ENCODE measurements at places on chromosomes 4 and X. TPM values are rescaled to one million over a fixed set of nuclear protein-coding genes. Genes with fewer than 3 reads are reported as not detected.

GRCh38 chrX:18885328-18886004 is 98.4 kb downstream of the PHKA2 start:
- no peak for DNase-seq

The ERAS gene
- not detected for total RNA-seq

GRCh38 chrX:141945426-141945825 is 41.7 kb downstream of the MAGEC1 start:
- no peak for DNase-seq

- no peak for DNase-seq
Measured at GRCh38 chrX:2301901-2302300, 198.9 kb downstream of the DHRSX start.

The EXOC1L gene
- not detected for total RNA-seq

DNA sequence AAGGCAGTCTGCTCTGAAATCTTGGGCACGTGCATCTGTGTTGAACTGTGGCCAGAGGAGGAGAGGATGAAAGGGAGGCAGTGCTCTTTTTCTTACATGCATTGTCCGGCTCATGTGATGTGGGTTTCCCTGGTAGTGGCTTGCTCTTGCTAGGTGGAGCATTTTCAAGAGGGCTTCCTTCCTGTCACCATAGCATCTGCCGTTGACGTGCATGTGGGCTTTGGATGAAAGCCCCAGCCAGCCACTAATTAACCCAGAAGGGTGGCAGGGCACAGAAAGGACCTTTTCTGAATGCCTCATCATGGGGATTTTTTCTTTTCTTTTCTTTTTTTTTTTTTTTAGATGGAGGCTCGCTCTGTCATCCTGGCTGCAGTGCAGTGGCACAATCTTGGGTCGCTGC is 121.3 kb downstream of the GPR143 start:
- no peak for DNase-seq

The CHRDL1 gene
- 3.6 TPM for total RNA-seq

The GASK1B gene
- total RNA-seq = 4.4 TPM

GRCh38 chr4:68129793-68130192 is at the start of gene TMPRSS11F:
TSS of gene TMPRSS11F (minus strand) at chr4:68129869. CDS start at chr4:68129820, 49 bp downstream.
- no peak for DNase-seq

DNA sequence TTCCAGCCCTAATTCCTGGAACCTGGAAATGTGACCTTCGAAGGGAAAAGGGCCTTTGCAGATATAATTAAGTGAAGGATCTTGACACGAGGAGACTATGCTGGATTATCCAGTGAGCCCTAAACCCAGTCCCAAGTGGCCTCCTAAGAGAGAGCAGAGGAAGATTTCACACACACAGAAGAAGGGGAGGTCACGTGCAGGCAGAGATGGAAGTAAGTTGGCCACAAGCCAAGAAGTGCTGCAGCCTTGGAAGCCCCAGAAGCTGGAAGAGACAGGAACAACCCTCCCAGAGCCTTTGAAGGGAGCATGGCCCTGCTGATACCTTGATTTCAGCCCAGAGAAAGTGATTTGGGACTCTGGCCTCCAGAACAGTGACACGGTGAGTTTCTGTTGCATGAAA is 51.9 kb downstream of the EVC2 start:
- no peak for DNase-seq

GRCh38 chrX:150692831-150693724 is at the start of gene MTMR1:
TSS of gene MTMR1 (plus strand) at chrX:150693396. CDS start at chrX:150693531, 135 bp downstream.
- DNase-seq = peak; percentile 60

DNA sequence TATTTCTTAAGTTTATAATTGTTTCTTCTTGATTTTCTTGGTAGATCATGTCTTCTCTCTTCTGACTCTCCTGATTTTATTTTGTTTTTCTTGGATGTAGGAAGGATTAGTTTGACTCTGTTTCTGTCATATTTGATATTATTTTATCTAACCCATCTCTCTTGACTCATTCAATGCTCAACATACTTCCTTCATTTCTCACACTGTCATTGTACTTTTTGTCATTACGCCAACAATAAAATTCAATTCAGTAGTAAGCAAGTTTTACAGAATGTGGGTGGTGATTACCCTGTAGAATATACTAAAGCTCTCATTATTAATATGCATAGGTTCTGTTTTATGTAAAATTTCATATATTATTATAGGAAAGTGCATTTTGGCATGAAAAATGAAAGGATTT is 1303.0 kb upstream of the AGA start:
- no peak for DNase-seq

GRCh38 chr4:168634276-168634802 is 137.5 kb downstream of the PALLD start:
- no peak for DNase-seq

DNA sequence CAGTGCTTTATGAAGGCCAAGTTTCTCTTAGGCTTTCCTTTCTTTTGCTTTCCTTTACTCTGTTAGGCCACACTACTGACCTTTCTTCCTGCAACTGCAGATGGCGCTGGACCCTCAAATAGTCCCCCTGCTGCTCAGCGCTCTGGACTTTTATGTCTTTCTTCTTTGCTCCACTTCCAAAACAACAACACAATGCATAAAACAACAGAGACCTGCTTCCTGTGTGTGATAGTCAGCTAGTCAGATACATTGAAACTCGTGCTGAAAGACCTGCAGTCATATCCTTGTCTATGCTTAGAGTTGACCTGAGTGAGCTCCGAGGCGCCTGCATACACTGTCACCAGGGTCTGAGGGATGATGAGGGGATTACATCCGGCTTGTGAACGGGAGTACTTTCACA is 108.9 kb upstream of the TEX13D start:
- peak; percentile 59 for DNase-seq

GRCh38 chrX:32267796-32268195 is 943.6 kb downstream of the DMD start:
- DNase-seq = no peak

The SSX2B gene
- total RNA-seq = not detected

GRCh38 chr4:8554555-8555100 is 25.6 kb upstream of the GPR78 start:
- DNase-seq = no peak

- DNase-seq = no peak
Measured at GRCh38 chr4:20666012-20666860, 34.0 kb upstream of the PACRGL start.

DNA sequence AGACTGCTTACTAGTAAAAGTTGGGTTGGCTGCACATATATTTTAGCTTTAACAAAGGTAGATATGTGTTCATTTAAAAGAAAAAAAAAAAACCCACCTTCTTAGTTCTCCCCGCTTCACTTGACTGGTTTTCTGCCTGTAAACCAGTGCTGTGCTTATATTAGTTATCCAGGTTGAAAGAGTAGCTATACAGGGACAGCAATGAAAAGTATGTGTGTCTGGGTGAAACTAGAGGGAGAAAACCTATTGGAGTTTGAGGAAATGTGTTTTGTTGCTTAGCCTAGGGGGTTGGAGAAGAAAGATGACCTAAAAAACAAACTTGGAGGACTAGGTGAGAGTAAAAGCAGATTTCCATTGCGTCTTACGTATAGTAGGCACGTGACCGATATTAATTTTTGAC is 4.5 kb downstream of the JADE1 start:
- no peak for DNase-seq

GRCh38 chr4:6155996-6156750 is 44.2 kb downstream of the JAKMIP1 start:
- no peak for DNase-seq

The SCFD2 gene
- total RNA-seq = 6.5 TPM

DNA sequence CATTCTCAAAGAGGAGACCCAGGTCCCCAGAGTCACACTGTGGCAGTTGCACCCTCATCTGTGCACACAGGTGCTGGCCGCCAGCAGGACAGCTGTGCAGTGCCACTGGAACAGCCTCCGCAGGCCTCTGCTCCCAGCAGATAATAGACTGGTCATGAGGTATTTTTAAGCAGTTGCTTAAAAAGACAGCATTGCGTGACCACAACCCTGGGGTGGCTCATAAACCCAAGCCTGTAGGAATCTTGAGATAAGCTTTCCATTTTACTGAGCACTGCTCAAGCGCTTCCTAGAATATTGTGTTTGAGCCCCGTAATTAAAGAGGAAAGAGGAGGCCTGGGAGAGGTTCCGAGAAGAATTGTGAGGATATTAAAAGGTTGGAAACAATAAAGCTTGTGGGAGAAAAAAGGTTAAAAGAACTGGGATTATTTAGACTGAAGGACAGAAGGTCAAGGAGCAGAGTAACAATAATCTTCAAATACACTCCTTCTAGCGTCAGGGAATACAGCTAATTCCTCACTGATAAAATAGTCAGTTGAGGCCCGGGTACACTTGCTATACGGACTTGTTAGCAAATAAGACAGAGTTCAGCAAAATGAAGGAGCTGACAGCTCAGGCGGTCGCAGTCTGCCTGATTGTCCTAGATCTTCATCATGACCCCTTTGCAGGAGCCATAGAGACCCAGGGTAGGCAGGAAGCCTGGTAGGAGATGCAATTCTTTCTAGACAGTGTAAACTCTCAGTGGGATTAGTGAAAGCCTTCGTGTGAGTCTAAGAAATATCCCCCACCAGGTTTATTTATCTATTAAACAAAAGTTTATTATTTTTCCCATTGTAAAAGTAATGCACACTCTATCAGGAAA is 86.2 kb upstream of the KIT start:
- DNase-seq = no peak

- DNase-seq = no peak
Measured at GRCh38 chrX:9273744-9274143, 191.1 kb upstream of the TBL1X start.

The TCEAL2 gene
- total RNA-seq = 3.5 TPM

The PHOX2B gene
- total RNA-seq = not detected

DNA sequence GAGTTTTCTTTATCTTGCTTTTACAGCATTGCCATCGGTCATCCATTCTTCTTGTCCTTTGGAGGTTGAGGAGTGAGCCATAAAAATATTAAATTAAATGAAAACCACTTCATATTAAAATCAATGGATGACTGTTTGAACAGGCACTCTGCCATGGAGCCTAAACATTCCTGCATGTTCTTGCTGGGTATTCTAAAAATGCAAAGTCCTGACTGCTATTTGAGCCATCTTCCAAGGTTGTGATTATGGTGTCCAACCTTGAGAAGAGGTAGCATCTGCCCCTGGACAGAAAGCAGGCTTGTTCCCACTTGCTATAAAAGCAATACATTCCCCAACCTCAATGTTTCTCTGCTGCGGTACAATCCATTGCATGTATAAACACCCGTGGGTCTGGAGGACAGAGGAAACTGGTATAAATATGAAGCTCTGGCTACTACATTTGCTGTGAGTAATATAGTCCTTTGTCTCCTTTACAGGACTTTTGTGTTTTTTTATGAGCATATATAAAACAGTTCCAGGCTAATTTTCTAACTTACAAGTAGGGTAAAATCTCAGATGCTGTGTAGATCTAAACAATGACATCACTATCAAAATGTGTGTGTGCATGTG is 70.9 kb upstream of the FAT4 start:
- DNase-seq = no peak

DNA sequence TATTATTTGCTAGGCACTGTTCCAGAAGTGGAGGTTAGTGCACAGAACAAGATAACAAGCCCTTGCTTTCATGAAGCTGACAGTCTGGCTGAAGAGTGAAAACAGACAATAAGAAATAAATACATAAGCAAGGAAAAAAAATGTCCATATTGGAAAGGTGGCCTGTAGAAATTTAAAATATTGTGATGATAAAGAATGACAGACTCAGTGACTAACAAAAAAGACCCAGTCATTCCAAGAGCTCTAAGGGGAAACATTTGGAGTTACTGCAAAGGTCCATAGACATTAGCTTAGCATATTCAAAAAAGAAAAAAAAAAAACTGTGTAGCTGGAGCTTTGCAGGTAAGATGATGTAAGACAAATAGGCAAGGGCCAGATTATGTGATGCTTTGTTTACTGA is 1.0 kb upstream of the ANTXR2 start:
- DNase-seq = no peak

- no peak for DNase-seq
Measured at GRCh38 chr4:95431678-95432077, 117.1 kb downstream of the UNC5C start.

GRCh38 chr4:25667931-25668557 is 12.4 kb downstream of the SLC34A2 start:
- DNase-seq = peak; percentile 83

DNA sequence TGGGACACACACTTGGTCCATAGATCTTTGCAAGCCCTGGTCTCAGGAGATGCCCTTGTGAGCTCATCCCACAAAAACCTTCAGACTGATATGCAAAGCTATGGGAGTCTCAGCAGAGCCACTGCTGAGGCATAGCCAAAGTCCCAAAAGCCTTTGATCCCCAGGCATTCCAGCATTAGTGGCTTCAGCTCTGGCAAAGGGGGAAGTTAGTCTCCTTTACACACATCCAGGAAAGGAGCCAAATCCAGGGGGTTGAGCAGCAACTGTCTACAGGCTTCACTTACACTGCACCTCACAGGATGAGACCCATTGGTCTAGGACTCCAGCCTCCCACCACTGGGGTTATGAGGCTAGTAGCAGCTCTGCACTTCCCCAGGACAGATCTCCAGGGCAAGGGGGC is 14.0 kb downstream of the PF4 start:
- no peak for DNase-seq

DNA sequence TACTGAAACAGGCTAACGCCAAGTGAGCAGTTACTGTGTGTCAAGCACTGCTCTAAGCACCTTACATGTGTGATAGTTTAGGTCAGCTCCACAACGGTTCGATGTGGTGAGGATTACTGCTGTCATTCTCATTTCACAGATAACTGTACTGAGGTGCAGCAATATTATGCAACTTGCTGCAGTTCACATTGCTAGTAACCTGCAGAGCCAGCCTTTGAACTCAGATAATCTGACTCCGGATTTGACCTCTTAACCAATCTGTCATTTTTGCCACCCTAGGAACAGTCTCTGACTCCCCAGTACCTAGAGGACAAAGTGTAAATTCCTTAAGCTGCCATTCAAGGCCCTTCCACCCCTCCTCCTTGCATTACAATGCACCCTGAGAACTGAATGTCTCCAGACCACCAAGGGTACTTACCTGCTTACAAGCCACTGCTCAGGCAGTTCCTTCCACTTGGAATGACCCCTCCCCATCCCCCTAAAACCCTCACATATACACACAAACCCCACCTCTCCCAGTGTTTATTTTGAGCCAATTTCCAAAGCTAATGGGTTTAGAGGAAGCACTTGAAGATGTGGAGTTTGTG is 24.9 kb downstream of the EFNB1 start:
- DNase-seq = no peak

Measured in endodermal cell (in vitro differentiated cells).